Fibroblast of pulmonary artery (primary cell): ENCODE measurements at places on chromosomes 1 and 21.

- DNase-seq, result no peak
Observed at GRCh38 chr1:53834776-53835175, 3.3 kb downstream of the NDC1 start.

DNA sequence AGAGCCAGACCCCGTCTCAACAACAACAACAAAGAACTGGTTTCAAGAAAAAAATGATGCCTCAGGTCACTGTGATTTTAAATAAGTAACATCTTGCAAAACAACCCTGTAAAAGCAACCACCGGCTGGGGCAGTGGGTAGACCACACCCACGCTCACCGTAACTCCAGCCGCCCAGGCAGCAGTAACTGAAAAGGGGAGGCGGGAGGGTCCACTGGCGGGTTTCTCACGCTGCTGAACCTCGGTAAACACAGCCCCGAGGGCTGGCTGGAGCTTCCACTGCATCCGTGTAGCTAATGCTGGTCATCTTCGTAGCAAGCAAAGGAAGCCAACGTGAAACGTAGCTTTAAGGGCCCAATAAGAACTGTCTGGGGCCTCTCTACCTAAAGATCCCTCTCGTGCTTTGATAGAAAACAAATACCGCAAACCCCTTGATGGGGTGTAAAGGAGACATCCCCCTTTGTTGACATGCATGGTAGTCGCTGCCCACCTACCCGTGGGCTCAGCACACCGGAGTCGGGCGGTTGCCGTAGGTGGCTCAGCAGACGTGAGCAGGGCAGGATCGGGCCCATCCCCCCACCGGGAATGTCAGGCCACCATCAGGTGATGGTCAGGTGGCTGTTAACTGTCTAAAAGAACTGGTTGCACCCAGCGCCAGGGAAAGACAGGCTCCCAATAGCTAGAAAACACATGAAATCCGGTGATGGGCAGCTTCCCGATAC lies 4.2 kb downstream of the C1orf159 start:
- no peak for DNase-seq

DNA sequence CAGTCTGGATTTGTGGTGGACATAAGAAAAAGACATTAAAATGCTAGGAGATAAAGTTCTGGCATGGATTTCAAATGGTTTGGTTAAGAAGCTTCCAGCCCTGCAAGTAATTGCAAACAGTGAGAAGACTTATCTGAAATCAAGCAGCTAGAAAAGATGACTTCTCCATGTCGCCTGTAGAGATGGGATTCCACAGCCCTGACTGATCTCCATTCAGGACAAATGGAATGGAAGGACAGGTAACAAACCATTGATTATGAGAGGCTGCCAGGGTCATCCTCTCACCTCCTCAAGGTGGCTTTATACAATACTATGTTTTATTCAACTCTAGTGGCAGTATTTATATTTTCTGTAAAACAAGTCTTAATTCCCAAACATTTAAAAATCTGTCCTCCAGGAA lies 237.9 kb downstream of the HLX start:
- DNase-seq, result no peak

DNA sequence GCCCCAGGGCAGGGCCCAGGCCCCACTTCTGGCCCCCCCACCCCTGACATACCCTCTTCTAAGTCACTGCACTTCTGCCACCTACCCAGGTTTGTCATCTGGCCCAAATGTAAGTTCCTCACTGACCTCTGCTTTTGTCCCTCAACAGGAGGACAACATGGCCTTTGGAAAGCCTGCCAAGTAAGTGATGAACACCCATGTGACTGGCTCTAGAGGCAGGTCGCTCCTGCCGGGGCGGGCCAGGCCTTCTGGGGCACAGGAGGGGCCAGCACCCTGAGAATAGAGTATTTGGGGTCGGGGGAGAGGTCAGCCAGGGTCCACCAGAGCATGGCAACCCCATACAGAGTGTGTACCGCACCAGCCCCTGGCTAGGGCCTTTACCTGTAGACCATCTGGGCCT lies 9.9 kb upstream of the SYTL1 start:
- no peak for DNase-seq

GRCh38 chr1:22816067-22816775 lies 105.6 kb downstream of the EPHB2 start:
- DNase-seq, result no peak

DNA sequence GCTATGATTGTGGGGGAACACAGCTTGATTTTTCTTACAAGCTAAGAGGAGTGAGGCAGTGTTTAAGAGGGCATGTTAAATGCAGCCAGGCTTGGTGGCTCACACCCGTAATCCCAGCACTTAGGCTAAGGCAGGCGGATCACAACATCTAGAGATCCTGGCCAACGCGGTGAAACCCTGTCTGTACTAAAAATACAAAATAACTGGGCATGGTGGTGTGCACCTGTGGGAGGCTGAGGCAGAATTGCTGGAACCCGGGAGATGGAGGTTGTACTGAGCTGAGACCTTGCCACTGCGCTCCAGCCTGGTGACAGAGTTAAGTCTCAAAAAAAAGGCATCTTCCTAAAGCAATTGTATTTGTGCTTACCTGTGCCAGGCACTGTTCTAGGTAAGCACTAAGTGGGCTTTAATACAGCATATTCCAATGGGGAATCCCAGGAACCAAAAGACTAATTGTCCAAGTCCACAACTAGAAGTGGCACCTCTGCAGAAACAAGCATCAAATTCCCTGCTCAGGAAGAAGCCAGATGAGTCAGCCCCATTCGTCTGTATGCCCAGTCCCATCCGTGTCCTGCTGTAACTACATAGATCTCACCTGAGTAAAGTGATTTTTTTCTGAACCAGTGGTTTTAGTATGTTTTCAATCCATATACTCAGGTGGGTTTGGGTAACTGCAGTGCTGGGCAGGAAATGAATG lies 4.6 kb downstream of the RCC1 start:
- no peak for DNase-seq

GRCh38 chr1:186838380-186839040 lies 9.8 kb downstream of the PLA2G4A start:
- DNase-seq, result no peak

GRCh38 chr1:59845091-59845490 lies 30.3 kb downstream of the HOOK1 start:
- DNase-seq, result no peak
